ENCODE measurements at places on chromosomes 3 and 15.

- no peak for DNase-seq
Measured at GRCh38 chr3:12073106-12073505, 68.9 kb downstream of the SYN2 start.

- no peak for DNase-seq
Measured at GRCh38 chr15:98051734-98052133, 91.2 kb downstream of the ARRDC4 start.

DNA sequence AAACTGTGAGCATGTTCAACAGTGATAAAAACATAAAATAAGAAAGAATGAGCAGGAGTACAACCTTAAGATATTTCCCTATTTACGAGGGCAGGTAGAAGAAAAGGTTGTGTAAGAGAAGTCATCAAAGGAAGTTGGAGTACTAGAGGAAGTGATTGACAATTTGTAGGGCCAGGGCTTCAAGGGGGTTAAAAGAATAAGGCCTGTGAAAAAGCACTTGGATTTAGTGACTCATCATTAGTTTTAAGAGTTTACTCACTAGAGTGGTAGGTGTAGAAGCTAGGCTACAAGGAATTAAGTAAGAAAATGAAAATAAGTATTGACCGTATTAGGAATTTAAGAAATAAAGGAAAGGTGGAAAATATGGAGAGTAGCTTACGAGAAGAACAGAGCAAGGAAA is 23.6 kb downstream of the KCNMB3 start:
- DNase-seq, result no peak

DNA sequence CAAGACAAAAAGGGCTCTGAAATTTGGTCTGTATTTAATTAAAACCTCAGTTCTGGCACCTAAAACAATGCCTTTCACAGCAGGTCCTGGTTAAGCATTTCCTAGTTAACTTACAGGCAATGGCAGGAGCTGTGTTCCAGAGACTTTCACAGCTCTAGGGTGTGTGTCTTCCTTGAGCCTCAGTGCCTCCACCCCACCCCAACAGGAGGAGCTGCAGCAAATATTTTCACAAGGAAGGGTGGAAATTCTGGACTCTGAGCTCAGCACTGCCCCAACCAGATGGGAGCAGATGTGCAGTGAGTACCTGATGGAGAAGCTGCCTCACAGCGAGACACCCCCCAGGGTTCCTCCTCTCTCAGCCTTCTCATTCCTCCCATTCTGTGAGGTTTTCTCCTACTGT is 106.3 kb upstream of the SPATA12 start:
- no peak for DNase-seq

DNA sequence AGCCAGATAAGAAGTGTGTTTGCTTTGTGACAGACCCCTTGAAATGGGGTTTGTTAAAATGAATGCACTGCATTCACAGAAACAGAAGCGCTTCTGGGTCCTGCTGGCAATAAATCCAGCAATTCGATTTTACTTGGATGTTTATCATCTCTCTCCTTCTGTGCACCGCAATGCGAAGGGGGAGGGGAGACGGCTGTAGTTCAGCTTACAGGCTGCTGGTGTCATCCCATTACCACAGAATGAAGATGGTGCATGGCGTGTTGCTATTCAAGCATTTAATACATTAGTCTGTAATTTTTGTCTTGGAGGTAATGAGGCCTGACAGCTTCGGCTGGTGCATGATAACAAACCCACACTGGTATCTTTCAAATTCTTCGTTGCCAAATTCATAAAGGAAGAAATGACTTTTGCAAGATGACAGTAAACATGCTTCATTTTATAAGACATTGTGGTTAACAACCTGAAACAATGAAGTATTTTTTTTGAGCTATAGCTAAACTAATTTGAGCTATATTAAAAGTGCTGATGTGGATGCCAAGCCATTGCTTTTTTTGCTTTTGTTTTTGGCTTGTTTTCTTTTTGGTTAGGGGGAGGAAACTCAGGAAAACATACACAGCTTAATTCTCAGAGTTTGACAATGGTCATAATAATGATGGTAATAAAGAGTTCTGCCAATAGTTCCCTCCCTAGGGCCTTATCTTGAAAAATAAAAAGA is 418.3 kb downstream of the OTOL1 start:
- DNase-seq, result peak; percentile 35

Data from uterus (tissue), 4 donors.